ENCODE measurements at places on chromosomes 4 and X. TPM values are rescaled to one million over a fixed set of nuclear protein-coding genes. Genes with fewer than 3 reads are reported as not detected.

The MAGEA2B gene
- total RNA-seq, result not detected

The BST1 gene
- 0.93 TPM for total RNA-seq

The TKTL1 gene
- total RNA-seq, result not detected

The ZIC3 gene
- total RNA-seq, result not detected

GRCh38 chrX:124555036-124555595 is 208.8 kb downstream of the SH2D1A start:
- peak overlapping the region; percentile 75 for H3K27ac ChIP-seq
- peaks cover 19% of the 10 kb centered on the region for H3K4me1 ChIP-seq
- no peaks in the 10 kb centered on the region for H3K36me3 ChIP-seq
- H3K4me3 ChIP-seq, result no peak overlapping the region
- peak; percentile 58 for DNase-seq

GRCh38 chr4:138611017-138611416 is 368.9 kb upstream of the SLC7A11 start:
- no peaks in the 10 kb centered on the region for H3K4me1 ChIP-seq
- H3K4me3 ChIP-seq, result no peak overlapping the region
- DNase-seq, result no peak

GRCh38 chr4:30943356-30943755 is 223.2 kb downstream of the PCDH7 start:
- no peak overlapping the region for H3K4me3 ChIP-seq
- DNase-seq, result no peak
- H3K36me3 ChIP-seq, result no peaks in the 10 kb centered on the region
- no peak overlapping the region for H3K27ac ChIP-seq
- no peaks in the 10 kb centered on the region for H3K27me3 ChIP-seq

GRCh38 chr4:144310535-144310934 is 170.0 kb upstream of the GYPA start:
- H3K36me3 ChIP-seq, result no peaks in the 10 kb centered on the region
- no peaks in the 10 kb centered on the region for H3K27me3 ChIP-seq
- no peak overlapping the region for H3K4me3 ChIP-seq
- no peak for DNase-seq
